RPMI7951 (cell line): ENCODE measurements at places on chromosomes 6 and 20.

DNA sequence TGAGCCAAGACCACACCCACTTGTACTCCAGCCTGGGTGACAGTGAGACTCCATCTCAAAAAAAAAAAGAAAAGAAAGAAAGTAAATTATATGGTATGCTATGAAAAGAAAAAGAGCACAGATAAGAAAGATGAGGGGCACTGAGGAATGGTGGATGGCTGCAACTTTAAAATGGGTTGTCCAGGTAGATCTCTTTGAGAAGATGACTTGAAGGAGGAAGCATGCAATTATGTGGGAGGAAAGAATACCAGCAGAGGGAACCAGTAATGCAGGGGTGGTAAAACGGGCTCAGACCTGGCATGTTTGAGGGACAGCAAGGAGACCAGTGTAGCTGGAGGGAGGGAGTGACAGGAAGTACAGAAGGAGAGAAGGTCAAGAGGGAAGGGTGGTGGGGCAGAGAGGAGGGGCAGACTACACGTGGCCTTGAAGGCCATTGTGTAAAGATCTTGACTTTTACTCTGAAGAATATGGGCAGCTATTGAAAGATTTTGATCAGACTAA lies 22.3 kb downstream of the LINC00237 start:
- no peak for DNase-seq

GRCh38 chr6:36927691-36928546 lies 26.6 kb upstream of the PI16 start:
- no peak for DNase-seq

- DNase-seq, result peak; percentile 72
These were observed 19.2 kb upstream of the FAM83C start for GRCh38 chr20:35311409-35311808.

- peak; percentile 62 for DNase-seq
These were observed 174.7 kb downstream of the OTOR start for GRCh38 chr20:16922834-16923233.

DNA sequence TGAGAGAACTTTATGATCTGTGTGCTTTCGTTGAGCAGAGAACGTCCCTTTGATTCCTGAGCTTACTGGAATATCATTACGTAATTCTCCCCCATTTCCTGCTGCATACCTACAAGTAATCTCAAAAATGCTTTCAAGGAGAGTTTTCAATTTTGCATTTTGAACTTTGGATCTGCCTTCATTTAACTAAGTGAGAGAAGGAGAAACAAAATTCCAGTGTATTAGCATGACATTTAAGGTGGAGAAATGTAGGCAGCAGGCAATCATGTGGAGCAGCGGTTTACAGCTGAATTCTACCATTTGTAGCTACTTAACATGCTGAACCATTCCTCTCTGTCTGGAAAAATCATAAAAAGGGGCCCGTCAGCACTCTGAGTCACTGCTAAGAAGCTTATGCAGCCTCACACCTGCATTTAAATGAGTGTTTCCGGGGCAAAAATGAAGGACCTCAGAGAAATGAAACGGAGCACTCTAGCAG lies 451.5 kb downstream of the PLCB1 start:
- peak; percentile 21 for DNase-seq

- peak; percentile 72 for DNase-seq
These were observed 20.6 kb upstream of the SGK2 start for GRCh38 chr20:43537921-43538877.

GRCh38 chr6:157244780-157245179 lies 78.5 kb downstream of the TMEM242 start:
- DNase-seq, result no peak

- no peak for DNase-seq
These were observed 22.4 kb downstream of the C20orf173 start for GRCh38 chr20:35506872-35507638.
